ENCODE measurements at places on chromosomes 4 and X.

- no peak for DNase-seq
These were observed 5.1 kb downstream of the OR13H1 start for GRCh38 chrX:131549011-131549410.

DNA sequence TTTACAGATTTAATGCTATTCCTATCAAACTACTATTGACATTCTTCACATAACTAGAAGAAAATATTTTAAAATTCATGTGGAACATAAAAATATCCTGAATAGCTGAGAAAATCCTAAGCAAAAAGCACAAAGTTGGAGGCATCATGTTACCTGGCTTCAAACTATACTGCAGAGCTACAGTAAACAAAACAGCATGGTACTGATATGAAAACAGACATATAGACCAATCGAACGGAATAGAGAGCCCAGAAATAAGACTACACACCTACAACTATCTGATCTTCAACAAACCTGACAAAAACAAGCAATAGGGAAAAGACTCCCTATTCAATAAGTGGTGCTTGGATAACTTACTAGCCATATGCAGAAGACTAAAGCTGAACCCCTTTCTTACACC is 273.4 kb upstream of the GRIA3 start:
- DNase-seq = no peak

DNA sequence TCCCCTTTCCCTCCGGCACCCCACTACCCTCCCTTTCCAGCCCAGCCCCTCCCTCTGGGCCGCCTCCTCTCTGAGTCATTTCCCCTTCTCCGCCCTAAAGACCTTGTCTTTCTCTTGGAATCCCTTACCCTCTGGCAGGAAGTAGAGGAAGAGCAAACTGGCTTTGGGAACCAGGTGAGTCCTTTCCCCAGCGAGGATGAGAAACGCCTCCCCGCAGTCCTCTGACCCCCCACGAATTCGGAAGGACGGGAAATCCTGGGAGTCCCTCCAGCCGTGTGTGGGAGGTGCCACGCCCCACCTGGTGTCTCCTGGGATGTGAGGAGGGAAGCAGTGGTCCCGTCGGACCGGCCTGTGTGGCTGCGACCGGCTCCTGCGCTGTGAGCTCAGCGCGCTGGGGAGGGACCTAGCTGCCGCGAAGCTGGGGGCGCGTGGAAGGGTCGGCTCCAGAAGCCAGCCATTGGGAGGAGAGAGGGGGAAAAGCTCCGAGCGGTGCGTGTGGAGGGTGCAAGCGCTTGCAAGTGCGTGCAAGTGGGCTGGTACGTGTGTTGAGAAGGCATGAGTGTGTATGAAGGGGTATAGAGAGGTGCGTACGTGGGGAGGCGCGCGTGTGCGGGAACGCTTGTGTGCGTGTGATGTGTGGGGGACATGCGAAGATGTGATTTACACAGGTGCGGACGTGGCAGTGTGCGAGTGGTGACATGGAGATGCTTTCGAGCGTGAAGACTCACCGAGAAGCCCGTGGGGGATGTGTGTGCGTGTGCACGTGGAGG is 46.3 kb downstream of the TEX13B start:
- no peak for DNase-seq

DNA sequence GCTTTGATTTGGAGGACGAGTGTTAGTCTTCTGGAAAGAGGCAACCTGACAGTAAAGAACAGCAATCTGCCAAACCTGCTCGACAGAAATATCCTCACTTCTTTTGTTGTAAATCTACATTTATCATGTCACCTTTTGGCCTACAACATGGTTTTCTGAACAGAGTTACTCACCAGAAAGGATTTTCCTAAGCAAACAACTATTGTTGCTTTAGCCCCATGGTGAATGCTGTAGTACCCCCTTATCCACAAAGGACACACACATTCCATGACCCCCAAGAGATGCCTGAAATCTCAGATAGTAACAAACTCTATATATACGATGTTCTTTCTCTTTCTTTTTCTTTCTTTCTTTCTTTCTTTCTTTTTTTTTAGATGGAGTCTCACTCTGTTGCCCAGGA is 42.7 kb downstream of the TMEM150C start:
- DNase-seq = no peak

GRCh38 chr4:26821677-26822503 is 38.8 kb upstream of the STIM2 start:
- no peak for DNase-seq

- no peak for DNase-seq
These were observed 178 bp downstream of the NELFA start for GRCh38 chr4:2008671-2008920.

DNA sequence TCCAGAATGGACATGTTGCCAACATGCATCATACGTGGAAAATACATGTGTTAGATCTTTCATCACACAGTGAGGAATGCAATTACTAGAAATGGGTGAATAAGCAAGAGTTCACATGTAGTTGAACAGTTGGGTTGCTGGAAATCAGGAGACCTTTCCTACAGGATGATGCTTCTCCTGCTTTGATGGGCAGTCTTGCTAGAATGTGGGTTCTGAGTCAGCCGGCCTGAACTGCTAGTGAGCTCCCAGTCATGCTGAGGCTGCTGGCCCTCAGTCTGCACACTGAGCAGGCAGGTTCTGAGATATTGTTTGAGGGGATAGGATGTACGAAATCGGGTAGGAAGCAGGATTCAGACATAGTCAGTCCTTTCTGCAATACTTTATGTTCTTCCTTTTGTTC is 20.2 kb downstream of the MSL3 start:
- no peak for DNase-seq

DNA sequence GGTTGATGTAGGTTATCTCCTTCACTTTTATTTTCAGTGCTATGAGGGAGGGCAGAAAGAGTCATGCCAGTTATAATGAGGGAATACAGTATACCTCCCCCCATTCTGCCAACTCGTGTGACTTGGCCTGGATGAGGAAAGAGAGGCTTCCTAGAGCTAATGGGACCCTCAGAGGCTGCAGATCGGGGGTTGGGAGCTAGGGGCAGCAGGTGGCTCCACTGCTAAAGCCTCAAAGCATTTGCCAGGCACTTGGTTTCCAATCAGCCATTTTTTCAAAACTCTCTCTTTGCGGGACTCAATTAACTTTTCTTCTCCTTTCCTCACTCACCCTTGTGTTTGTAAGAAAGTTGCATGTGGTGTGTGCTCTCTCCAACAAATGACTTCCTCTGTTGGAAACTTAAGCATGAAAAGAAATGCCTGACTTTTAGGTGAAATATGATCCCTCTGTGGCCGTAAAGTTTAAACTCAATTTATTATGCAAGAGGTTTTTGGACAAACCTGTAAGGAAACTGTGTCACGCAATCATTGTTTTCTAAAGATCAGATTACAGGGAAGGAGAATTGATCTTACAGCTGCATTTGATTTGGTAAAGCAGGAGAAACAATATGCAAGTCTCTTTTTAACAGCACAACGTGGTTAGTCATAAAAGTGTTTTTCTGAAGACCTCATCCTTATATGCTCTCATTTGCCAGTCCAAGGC is 7.0 kb downstream of the SFRP2 start:
- no peak for DNase-seq

DNA sequence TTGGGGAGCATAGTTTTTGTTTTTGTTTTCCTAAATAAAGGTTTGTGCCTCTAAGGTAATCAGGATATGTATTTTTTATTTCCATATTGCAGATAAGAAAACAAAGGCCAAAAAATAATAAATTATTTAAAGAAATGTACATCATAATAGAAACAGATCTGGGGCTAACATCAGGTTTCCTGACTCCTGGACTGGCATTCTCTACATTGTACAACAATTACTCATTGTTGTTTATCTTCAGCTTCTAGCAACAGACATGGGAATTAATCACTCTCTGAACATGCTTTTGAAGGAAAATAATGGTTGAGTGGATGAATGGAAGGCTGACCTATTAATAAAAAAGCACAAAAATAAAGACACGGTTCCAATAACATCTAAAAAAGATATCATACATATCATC is 146.2 kb downstream of the KCNIP4 start:
- no peak for DNase-seq

DNA sequence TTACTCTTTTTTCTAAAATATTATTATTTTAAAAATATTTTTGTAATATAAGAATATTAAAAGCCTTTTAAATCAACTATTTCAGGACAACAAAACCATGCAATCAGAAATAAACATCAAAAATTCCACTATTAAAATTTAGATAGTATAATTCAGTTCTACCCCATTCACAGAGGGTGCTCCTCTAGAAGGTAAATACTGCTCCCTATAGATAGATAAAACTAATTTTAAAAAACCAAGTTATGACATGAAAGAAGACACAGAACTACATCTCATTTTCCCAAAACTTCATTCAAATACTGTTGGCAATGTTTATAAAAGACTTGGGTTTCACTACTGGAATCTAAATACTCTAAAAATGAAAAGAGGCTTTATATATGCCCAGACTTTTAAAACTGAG is 219.3 kb downstream of the SPOCK3 start:
- DNase-seq = no peak

DNA sequence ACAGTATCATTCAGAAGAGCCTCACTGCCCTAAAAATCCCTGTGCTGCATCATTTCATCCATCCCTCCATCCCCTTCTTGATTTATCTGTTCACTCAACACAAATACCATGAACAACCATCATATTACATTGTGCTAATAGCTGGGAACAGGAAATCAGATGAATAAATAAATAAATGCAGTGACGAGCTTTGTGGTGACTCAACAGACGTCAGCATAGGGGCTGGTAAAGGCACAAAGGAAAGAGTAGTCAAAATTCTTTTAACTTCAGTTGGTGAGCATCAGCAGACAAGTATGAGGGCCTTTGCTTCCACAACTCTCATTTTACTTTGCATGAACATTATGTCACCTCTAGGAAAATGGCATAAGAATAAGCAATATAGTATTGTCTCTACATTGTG is 65.5 kb downstream of the EDNRA start:
- no peak for DNase-seq

GRCh38 chr4:30614771-30615170 is 105.4 kb upstream of the PCDH7 start:
- DNase-seq = no peak

GRCh38 chr4:78864405-78865024 is 74.7 kb downstream of the PAQR3 start:
- no peak for DNase-seq

GRCh38 chrX:1545776-1546408 is 8.9 kb upstream of the P2RY8 start:
- no peak for DNase-seq

DNA sequence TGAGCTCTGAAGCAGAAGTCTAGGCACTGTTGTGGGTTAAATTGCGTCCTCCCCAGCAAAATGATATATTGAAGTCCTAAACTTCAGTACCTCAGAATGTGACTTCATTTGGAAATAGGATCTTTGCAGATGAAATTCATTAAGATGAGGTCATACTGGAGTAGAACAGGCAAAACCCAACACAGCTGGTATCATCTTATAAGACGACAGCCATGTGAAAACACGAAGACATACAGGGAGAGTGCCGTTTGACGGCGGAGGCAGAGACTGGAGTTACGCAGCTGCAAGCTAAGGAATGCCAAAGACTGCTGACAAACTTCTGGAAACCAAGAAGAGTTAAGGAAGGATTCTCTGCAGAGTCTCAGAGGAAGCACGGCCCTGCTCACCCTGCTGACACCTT is 241.5 kb downstream of the MAML3 start:
- no peak for DNase-seq

- DNase-seq = no peak
These were observed 117.9 kb downstream of the COL25A1 start for GRCh38 chr4:109184491-109184961.

DNA sequence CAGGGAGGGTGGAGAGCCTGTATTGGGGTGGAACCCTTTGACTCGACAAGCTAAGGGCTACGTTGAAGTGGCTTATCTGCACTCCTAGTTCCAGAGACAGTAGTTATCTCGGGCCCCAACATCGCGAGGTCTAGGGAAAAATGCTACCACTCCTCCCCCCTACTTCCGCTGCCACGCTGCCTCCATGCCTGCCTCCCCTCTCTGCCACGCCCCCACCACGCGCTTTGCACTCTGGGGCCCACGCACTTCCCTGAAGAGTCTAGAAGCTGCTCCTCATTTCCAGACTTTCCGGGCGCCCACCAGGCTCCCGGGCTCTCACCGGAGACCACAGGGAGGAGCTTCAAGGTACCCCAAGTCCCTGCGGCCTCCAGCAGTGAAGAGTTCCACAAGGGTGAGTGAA is at the start of gene PASD1:
TSS of gene PASD1 (plus strand) at position 227 of the 400 bp plus-strand sequence. CDS start 37,879 bp downstream, outside the sequence.
- no peak for DNase-seq

- no peak for DNase-seq
These were observed 7.5 kb upstream of the PTCHD1 start for GRCh38 chrX:23327104-23327503.

DNA sequence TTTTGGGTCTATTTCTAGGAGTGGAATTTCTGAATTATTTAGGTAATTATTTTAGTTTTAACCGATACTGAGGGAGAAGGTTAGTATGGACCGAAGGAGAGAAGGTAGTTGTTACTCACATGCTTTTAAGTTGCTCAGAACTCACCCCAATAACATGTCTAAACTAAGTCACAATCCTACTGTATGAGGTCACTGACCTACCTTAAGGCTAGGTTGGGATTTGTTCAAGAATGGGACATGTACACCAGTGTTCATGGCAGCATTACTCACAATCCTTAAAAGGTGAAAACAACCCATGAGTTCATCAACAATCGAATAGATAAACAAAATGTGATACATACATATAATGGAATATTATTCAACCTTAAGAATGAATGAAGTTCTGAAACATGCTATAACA is 90.5 kb downstream of the MSN start:
- DNase-seq = no peak

- no peak for DNase-seq
These were observed 15.4 kb downstream of the NHS start for GRCh38 chrX:17390419-17390850.

Data from activated T-cell treated with anti-CD3 and anti-CD28 coated beads, Interleukin-2, amount 50 U/mL, for 4 hours (primary cell).